ENCODE measurements at places on chromosomes 11 and 22. TPM values are rescaled to one million over a fixed set of nuclear protein-coding genes. Genes with fewer than 3 reads are reported as not detected.

DNA sequence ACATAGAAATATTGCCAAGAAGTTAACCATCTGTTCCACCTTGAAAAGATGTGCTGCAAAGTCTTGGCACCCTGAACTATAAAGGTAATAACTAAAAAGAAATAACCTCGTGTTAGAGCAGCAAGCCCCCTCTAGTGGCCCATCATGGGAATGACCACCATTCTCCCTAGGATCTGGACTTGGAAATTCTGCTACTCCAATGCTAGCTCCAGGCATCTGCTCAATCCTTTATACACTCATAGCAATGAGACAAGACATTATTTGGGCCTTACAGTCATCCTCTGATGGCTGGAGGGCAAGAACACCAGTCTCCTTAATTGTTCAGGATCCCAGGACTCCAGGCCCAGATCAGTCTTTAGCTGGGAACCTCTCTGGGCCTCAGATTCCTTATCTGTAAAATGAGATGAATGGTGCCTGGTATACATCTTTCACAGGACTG lies 76.0 kb downstream of the CWC15 start:
- DNase-seq: peak; percentile 42

NXPE1 gene
- not detected for total RNA-seq

- no peak for DNase-seq
Measured at GRCh38 chr22:23504516-23504915, 75.6 kb downstream of the IGLL1 start.

GRCh38 chr22:50261615-50262459 lies at the start of gene MAPK12:
TSS of gene MAPK12 (minus strand) at chr22:50261683. CDS start at chr22:50261509, 174 bp downstream.
- DNase-seq: no peak

GRCh38 chr11:79864882-79865281 lies 424.1 kb upstream of the TENM4 start:
- no peak for DNase-seq

DNA sequence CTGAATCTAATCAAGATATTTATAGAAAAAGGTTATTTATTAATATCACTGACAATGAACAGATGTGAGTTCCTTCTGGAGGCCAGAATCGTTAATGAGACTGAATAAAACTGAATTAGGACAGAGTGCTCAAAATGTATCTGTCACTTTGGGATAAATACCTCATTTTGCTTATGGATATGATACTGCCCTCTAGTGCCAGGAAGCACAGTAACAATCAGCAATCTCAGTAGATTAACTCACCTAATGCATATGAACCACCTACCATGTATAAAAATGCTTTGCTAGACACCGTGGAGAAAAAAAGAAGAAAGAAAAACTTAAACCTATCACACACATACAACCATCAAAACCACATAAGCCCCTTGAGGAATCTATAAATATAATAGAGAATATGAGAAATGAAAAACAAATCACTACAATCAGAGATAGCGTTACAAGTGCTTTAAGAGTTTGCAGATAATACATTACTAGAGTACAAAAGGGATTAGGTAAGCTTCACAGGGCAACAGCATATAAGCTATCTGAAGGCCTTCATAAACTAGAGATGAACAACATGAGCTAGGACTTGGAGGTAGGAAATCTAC lies 117.4 kb downstream of the SGSM3 start:
- no peak for DNase-seq

DNA sequence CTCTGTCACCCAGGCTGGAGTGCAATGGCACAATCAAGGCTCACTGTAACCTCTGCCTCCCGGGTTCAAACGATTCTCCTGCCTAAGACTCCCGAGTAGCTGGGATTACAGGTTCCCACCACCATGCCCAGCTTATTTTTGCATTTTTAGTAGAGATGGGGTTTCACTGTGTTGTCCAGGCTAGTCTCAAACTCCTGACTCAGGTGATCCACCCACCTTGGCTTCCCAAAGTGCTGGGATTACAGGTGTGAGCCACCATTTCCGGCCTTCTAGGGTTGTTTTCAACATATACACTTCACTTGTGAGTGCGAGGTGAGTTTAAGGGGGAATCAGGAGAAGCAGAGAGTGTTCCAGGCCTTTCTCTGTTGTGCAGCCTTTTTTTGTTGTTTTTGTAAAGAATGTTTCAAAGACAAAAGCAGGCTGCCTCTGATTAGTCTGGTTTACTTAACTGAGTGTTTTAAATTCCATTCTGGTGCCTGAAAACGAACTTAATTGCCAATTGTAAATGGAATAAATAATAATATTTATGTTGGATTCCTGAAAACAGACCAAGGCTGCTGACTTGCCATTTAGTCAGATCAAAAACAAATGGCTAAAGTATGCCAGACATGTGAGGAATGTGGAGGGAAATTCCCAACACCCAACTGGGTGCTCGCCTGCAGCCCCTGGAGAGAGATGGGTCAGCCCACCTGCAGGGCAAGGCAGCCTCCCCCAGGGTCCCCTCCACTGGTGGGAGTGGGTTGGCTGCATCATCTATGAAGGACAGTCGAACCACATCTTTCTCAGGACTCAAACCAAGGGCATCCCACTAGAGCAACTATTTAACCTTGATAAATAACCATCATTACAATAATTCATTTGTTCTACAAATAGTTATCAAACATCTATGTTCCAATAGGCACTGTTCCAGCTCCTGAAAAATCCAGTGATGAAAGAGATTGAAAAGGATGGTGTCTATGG lies 4.6 kb upstream of the RANGAP1 start:
- DNase-seq: no peak

DNA sequence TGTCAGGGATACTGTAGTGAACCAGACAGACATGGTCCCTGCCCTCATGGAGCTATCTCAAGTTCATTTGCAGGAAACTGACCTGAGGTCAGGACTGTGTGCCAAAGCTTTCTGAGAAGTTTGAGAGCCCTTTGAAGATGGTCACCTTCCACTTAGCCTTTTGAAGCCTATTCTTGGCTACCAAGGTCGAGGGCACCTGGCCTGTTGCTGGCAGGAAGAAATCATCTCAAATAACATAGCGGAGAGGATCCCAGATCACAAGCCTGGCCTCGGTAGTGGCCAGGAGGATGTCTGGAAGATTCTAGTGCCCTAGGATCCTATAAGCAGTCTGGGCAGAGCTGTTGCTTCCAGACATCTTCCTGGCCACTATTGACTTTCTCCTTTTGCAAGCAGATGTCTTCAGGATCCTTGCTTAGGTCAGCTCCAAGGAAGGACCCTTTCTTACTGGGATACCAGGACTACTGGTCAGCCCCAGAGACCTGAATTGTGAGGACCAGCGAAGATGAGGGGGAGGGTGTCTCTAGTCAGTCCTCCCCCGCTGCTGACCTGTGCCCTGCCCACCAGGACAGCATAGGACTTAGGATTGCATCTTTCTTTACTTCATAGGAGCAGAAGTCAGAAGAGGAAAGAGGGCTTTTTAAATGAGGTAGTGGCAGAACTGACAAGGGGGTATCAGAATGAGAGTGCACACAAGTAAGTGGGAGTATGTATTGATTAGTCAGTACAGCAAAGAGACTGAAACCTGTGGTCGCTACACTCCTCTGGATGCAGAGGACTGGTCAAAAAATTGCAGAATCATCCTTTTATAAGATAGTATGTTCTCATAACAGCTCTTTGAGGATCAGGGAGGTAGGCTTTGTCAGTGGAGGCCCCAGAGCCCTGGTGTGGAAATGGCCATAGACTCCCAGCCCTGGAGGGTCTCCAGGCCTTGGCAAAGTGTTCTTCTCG lies 94.8 kb downstream of the TEAD1 start:
- no peak for DNase-seq
